ENCODE measurements at places on chromosomes 6 and 20. TPM values are rescaled to one million over a fixed set of nuclear protein-coding genes. Genes with fewer than 3 reads are reported as not detected.

COL10A1 gene
- total RNA-seq, result 2.0 TPM

MYH7B gene
- total RNA-seq, result 2.6 TPM

DNA sequence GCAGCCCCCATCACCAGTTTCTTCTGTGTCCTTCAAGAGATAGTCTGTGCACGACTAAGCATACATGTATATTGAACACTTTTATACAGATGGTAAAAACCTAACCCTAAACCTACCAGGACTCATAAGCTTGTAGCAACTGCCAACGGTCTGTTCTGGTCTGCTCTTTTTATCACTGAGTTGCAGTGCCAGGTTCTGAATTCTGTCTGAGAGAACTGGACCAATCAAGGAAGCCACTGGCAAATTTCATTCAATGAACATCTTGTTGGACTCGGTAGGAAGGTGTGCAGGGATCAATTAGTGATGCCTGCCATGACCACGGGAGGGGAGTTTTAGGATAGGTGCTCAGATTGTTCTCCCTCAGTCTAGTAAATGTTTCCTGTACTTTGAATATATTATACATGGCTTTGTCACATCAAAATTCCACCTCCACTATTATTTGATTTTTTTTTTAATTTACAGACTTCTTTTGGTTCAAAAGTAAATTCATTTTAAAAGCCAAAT lies 146.8 kb downstream of the EYA2 start:
- no peak for DNase-seq

DNA sequence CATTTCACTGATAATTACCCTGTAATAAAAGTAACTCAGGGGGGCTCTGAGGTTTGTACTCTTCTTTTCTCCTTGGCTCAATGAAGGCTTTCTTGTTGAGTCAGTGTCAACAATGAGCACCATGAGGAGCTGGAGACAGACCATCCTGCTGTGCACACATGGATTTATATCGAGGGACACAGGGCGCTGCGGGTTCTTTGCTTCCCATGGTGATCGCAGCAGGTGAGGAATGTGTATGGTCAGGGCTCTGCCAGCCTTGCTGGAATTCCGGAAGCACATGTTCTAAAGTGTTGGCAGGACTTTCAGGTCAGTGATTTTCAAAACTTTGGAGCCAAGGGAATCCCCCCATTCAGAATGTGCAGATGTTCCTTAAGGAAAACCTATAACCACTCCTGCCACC lies 27.1 kb downstream of the SMOC2 start:
- no peak for DNase-seq

DNA sequence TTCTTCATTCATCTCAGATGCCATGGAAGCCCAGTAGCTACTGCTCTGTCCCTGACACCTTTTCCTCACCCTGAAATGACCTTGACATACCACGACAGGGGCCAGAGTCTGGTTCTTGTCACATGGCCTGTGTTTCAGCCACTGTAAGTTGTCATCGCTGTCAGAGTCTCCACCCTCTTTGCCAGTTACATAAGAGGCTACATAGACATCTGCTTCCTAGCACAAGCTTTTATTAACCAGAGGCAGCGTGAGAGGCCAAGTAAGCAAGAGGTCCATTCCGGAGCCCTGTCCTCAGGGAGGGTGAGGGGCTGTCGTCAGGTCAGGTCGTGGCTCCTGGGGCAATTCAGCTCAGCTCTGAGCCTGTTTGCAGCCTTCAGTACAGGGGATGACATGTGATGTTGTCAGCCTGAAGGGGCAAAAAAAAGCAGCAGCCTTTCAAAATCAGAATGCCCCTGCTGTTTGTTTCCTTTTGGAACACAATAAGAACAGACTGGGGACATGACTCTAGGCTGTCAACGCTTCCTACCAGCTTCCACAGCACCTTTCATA lies 146.3 kb downstream of the MTFR2 start:
- DNase-seq, result peak; percentile 31

DNA sequence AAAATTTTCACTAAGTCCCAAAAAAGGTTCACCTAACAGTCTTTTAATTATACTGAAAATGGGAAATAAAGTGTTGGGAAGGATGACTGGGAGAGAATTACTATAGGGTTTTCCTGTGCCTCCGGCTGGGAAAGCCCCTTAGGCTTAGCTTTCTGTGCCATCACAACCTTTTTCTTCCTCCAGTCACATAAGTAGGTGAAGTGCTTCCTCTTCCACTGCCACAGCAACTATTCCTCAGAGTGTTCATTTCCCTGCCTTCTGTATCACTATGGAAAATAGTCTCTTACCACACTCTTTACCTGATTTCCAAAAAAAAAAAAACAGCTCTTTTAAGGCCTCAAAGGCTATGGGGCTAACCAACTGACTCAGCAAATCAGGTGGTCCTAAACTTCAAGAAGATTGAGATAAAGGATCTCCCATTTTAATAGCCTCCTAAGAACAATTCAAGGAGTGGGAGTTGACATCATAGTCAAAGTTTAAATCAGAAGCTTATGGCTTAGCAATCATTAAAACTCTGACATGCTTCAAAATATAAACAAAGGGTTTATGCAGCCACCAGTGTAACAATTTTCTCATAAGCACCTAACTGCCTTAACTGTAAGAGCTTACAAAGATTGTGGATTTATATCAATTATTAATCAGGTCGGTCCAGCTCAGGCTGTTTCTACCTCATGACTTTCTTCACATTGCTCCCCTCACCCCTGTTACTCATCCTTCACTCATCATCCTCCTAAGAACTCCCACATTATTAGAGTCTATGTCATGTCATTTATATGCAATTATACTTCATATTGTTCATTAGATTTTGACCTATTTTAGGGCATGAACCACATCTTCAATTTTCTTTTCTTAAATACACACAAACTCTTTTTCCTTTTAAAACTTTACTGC lies 95.3 kb downstream of the RNGTT start:
- DNase-seq, result no peak

IP6K3 gene
- total RNA-seq, result 0.43 TPM

GRCh38 chr6:24492475-24492874 lies 2.3 kb upstream of the ALDH5A1 start:
- no peak for DNase-seq

GRCh38 chr6:135291288-135292076 lies 110.4 kb downstream of the MYB start:
- DNase-seq, result no peak

All from ovary (tissue), 10 donors.